ENCODE measurements at places on chromosomes 3 and 15.

DNA sequence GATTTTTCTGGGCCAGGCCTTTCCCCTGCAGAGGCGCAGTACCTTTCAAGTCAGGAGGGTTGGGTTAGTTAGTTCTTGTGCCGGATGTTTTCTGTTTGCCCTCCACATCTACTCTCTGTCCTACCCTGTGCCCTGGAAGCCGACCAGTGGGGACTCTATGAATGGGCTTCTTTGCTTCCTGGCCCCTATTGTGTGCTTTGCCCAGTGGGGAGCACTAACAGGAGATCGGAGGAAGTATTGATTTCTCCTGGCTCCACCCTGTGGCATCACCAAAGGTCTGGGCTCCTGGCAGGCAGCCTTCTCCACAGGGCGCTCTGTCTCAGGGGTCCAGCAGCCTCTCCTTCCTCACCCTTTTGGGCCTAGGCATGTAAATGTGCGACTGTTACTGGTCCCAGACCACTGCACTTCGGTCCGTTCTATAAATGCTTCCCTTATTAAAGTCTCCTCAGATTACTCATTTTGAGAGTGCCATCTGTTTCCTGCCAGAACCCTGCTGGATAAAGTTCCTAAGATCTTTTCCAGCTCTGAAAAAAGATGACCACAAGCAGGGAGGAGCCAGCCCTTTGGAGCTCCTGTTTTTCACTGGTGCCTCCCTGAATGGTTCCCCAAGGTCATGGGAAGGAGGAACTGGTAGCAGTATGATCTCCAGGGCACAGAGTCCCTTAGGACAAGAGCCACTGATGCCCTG lies 44.5 kb downstream of the CTDSPL start:
- DNase-seq, result no peak

DNA sequence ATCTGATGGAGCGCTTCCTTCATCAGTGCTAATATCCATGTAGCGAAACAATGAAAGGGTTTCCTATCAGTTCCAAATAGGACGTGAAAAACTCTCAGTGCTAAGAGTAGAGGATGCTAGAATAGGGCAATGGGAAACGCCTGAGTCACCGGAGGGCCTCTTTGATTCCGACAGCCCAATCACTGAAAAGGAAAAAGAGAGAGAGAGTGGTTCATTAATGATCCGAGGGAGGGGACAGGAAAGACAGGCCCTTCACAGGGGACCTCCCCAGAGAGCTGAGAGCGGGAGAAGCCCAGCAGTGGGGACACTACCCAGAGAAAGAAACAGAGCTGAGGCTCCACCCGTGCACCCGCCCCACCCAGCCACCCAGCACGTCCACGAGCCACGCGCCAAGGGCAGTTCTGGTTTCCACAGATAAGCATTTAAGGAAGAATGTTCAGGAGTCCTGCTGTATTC lies 76.9 kb downstream of the RPN1 start:
- DNase-seq, result no peak

DNA sequence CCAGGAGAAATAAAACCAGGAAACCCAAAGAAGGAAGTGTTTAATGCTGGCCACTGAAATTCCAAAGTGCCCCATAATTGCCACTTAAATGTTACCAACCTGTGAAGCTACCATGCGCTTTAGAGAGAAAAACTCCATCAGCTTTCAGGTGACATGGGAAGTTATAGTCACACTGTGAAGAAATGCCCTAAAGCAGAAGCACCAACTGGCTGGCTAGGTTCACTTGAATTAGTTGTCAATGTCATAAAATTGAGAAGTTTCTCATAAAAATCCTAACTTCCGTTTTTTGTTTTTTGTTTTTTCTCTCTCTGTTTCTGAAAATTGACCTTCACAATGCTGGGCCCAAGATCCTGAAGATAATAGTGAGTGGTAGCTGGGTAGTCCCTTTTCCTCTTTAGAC lies 167.9 kb upstream of the CTNNB1 start:
- no peak for DNase-seq

DNA sequence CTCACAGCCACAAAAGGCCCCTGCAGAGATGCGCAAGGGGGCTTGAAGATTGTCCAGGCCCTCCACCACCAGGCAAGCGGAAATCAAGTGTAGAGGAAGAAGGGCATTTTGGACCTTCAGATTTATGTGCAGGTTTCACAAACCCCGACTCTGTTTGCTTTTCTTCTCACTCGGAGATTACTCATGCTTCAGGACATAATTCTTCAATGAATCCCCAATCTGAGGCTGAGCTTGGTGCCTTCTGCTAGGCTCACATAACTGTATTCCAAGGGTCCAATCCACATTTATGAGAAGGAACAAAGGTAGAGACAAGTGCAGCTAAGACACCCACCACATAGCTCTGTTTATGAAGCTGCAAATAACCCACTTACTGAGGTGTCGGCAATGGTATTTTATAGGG lies 50.6 kb upstream of the NMNAT3 start:
- DNase-seq, result no peak

DNA sequence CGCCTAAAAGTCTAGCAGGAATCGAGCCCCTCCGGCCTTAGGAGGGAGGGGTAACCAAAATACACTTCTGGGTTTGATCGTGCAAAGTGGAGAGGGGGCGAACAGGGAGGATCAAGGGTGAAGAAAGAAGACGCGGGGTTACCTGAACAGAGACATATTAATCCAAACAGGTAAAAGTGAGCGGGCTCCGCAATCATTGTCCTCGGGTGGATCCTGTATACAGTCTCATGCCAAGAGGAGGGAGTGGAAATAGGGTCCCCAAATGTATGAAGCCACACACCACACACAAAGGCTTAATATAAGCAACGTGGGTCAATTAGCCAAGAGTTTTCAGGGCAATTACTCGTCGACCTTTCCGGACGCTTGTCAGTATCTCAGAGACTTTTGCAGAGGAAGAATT lies 749.5 kb downstream of the ROBO1 start:
- no peak for DNase-seq

DNA sequence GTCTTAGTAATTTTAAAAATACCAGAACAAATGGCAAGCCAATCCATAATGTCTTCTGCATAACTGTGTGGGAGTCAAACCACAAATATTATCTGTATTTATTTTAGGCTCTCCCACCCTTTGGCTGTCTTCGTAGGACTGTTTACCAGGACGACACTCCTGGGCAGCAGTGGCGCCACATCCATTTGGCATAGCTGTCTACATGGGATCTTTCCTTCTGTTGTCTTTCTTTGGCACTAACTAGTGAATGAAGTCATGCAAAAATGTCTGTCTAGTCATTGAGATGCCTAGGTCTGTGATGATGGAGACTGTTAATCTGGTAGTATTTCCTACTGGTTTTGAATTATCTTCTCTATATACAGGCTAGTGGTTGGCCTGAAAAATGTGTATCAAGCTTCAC lies 54.0 kb upstream of the CHMP2B start:
- no peak for DNase-seq

- no peak for DNase-seq
These were observed 929.4 kb downstream of the ROBO1 start for GRCh38 chr3:78838362-78838761.

GRCh38 chr3:62577153-62577552 lies 203.8 kb upstream of the FEZF2 start:
- no peak for DNase-seq

DNA sequence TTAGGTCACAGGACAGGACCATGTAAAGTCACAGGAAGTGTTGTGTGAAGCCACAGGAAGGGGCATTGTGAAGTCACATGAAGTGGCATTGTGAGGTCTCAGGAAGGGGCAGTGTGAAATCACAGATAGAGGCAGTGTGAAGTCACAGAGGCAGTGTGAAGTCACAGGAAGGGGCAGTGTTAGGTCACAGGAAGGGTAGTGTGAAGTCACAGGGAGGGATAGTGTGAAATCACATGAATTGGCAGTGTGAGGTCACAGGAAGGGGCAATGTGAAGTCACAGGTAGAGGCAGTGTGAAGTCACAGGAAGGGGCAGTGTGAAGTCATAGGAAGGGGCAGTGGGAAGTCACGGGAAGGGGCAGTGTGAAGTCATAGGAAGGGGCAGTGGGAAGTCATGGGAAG lies 37.9 kb downstream of the GASK1A start:
- DNase-seq, result no peak

GRCh38 chr3:32401556-32402081 lies 10.0 kb downstream of the CMTM7 start:
- DNase-seq, result peak; percentile 36

- DNase-seq, result no peak
These were observed 98.6 kb upstream of the CRBN start for GRCh38 chr3:3278073-3278472.

GRCh38 chr15:65032801-65033537 lies 3.5 kb upstream of the MTFMT start:
- DNase-seq, result no peak

GRCh38 chr15:52855157-52855556 lies 65.0 kb upstream of the ONECUT1 start:
- DNase-seq, result no peak

DNA sequence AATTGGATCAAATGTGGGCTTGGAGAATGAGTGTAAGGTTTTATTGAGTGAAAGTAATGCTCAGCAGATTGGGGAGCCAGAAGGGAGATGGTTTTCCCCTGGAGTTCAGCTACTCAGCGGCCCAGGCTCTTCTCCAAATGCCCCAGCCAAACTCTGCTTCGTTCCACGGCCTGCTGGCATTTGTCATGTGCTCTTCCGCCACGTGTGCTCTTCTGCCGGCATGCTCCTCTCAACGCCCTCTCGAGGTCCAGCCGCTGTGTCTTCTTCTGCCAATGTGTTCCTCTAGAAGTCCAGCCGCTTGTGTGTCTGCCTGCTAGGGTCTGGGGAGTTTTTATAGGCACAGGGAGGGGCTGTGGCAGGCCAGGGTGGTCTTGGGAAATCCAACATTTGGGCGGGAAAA lies 156.8 kb downstream of the RBPMS2 start:
- DNase-seq, result no peak

DNA sequence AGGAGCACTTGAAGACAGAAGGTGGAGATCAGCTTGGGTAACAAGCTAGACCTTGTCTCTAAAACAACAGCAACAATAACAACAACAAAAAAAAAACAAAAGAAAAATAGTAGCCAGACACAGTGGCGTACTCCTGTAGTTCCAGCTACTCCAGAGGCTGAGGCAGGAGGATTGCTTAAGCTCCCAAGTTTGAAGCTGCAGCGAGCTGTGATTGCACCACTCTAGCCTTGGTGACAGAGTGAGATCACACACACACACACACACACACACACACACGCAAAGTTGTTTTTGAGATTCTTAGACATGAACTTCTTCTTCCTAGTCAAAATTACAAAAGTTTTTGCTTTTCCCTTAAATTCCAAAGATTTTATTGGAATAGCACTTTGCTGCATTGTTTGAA lies 93.0 kb upstream of the IGSF10 start:
- DNase-seq, result no peak

- no peak for DNase-seq
These were observed 53.2 kb upstream of the MITF start for GRCh38 chr3:69686056-69686455.

DNA sequence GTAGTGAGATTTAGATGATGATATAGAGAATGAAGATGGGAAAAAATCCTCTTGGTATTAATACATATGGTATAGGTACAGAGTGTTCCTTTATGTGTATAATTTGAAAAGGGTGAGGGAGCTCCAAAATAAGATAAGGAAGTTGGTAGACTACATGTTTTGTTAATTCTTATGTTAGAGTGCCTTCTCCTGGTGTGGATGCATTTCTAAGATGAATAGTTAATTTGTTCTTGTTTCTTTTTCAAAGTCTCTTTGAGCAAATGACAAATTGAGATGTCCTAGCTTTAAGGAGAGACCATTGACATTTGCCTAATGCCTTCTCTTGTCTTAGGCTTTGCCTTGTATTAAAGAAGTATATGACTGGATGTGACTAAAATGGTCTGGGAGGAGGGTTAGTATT lies 34.1 kb downstream of the AKAP13 start:
- no peak for DNase-seq

DNA sequence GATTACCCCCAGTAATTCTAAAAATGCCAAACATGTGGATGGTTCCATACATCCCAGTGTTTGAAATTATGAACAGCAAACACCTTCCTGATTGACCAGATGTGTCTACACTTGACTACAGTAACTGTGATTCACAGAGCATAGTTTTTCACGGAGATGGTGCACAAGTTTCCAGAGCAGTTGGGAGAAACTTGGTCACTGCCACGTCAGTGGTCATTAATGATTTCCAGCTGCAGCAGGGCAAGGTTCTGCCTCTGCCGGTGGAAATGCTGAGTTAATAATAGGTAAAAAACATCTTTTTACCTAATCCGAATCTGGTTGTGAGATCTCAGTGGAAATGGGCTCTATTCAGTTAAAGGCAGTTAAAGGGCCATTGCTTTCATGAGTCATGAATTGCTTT lies 154.1 kb upstream of the FEZF2 start:
- DNase-seq, result no peak

DNA sequence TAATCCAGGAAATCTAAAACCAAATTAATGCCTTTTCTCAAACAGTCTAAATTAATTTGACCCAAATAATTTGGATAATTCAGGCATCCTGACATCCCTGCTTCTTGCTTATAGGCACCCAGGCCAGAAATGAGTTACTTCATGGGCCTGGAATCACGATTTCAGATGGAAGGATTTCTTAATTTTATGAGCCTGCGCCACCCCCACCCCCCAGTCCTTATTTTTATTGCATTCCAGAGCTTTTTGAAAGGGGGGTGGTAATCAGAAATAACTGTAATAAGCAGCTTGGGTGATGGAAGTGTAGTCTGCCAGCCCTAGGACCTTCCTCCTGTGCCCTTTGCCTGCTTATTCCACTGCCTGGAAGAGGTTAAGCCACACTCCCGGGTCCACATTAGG lies 1.3 kb downstream of the AP2M1 start:
- DNase-seq, result no peak

GRCh38 chr15:64379216-64379960 lies 1.9 kb downstream of the PCLAF start:
- no peak for DNase-seq

GRCh38 chr3:30539206-30539605 lies 67.2 kb upstream of the TGFBR2 start:
- DNase-seq, result no peak

GRCh38 chr3:14716591-14716990 lies 41.6 kb downstream of the C3orf20 start:
- DNase-seq, result no peak

DNA sequence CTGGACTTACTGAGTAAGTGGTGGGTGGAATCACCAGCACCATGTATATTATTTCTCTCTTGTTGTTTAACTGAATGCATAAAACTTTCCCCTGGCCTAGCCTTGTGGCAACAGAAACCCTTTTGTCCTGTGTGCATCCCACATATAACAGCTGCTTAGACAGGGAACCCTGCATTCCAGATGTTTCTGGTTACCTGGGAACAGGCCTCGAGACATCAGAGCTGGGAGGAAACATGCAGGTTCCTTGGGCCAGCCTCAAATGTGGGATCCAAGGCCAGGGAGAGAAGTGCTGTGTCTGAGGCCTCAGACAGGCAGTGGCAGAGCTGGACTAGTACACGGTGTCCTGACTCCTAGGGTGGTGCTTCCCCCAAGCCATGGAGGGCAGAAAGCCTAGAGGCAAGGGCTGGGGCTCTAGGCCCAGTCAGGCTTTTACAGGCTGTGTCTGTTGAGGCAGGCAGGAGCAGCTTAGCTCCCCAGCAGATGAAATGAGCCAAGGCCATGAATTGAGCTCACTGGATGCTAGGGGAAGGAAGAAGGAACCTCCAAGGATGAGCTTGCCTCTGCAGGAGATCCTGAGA lies 57.7 kb downstream of the ITGA11 start:
- no peak for DNase-seq
